ENCODE measurements at places on chromosomes 3 and 15.

- H3K27ac ChIP-seq, result no peak overlapping the region
- no peak overlapping the region for H3K4me3 ChIP-seq
- no peak for DNase-seq
- H3K36me3 ChIP-seq, result no peaks in the 10 kb centered on the region
- H3K27me3 ChIP-seq, result no peaks in the 10 kb centered on the region
Measured at GRCh38 chr3:174317005-174317404, 542.1 kb upstream of the NAALADL2 start.

DNA sequence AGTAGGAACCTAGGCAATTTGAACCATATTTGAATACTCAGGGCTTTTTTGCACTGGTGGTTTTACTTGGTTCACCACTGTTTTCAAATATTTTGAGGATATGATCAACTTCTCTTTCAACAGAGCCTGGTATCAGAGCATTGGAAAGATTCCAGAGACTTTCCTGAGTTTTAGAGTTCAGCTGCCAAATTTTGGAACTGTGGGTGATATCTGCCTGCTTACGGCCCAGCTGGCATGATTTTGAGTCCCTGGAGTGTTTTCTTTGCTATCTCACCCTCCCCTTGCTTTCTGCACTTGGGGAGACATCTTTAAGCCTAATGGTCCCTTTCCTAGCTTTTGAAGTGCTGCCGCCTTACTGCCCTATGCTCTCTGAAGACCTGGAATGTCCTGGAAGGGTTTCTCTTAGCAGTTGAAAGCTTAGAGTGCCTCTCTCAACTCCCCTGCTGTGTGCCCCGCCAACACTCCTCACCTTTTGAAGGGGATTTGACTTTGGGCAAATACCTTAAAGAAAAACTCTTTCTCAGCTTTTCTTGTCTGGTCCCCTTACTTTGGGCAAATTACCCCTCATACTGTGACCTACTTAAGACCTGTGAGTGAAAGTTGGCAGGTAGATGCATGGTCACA, 539.1 kb downstream of the MFSD1 start:
- no peaks in the 10 kb centered on the region for H3K4me1 ChIP-seq
- no peaks in the 10 kb centered on the region for H3K27me3 ChIP-seq
- H3K27ac ChIP-seq, result no peak overlapping the region
- no peaks in the 10 kb centered on the region for H3K36me3 ChIP-seq

GRCh38 chr15:82647045-82647834, at the start of gene CPEB1:
CPEB1 (minus strand) TSS chr15:82647363; CDS start chr15:82628459, 18,904 bp downstream.
- no peak for DNase-seq
- H3K27ac ChIP-seq, result peak within 1 kb of the TSS; percentile 51
- H3K27me3 ChIP-seq, result peaks cover 8% of the 10 kb centered on the region
- peak within 1 kb of the TSS; percentile 62 for H3K4me3 ChIP-seq

DNA sequence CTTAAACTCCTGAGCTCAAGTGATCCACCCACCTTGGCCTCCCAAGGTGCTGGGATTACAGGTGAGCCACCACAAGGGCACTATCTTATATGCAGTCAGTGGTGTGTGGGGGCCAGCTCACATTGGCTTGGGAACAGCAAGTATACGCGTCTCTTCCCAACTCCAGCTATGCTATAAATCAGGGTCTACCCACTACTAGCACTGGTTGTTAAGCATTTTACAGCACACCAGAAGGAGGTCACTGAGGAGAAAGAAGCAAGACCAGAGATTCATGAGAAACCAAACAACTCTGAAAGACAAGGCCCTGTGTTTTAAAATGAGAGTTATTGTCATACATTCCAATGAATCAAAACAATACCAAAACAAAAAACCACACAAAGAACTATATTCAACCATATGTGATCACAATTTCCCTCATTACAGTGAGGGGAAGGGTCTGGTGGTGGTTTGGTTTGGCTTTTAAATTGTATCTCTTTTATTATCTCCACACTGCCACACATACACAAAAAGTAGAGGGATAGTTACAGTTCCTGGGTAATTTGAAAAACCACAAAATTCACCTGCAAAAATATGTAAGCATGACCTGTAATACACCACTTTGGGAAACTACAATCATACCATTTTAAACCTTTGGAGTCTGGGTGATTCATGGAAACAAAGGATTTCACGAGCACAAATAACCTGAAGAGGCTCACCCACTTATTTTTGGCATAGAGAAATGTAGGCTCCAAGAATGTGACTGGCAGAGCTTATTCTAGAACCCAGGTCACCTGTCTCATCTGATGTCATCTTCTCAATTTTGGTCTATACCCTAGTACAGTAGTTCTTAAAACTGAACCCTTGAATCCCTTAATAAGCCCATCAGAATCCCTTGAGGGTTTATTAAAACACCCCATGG, 5.2 kb downstream of the MAGI1 start:
- no peaks in the 10 kb centered on the region for H3K4me1 ChIP-seq
- no peak overlapping the region for H3K27ac ChIP-seq
- no peaks in the 10 kb centered on the region for H3K27me3 ChIP-seq
- DNase-seq, result no peak

DNA sequence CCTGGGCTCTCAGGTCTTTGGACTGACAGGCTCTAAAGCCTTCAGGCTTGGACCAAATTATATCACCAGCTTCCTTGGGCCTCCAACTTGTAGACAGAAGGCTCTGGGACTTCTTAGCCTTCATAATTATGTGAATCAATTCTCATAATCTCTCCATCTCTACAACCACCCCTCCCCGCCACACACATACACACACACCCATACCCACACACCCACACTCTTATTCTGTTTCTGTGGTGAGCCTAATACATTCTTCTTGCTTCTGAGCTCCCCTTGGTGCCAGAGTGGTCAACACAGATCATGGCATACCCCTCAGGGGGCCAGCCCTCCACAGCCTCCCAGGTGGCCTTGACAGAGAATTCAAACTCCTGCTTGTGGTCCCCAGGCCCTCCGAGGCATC, 5.6 kb upstream of the NUP210 start:
- H3K36me3 ChIP-seq, result no peaks in the 10 kb centered on the region
- no peaks in the 10 kb centered on the region for H3K27me3 ChIP-seq
- H3K27ac ChIP-seq, result no peak overlapping the region
- no peak overlapping the region for H3K4me3 ChIP-seq
- H3K4me1 ChIP-seq, result no peaks in the 10 kb centered on the region

DNA sequence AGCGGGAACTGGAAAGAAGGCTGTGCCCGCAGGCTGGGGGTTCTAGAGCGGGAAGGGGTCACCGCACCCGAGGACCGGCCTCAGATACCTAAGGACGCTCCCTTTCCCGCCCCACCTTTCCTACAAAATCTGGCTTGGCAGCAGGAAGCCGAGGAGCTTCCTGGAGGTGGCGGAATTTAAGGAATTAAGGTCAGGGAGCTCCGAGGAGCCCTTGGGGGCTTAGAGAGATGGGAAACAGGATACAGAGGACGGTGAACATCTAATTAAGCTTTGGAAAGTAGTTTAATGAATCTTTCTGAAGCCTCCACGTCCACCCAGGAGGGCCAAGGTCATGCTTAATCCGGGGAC, 507 bp upstream of the AP3B2 start:
- no peaks in the 10 kb centered on the region for H3K36me3 ChIP-seq
- H3K4me1 ChIP-seq, result peaks cover 14% of the 10 kb centered on the region
- DNase-seq, result no peak
- no peak overlapping the region for H3K27ac ChIP-seq

DNA sequence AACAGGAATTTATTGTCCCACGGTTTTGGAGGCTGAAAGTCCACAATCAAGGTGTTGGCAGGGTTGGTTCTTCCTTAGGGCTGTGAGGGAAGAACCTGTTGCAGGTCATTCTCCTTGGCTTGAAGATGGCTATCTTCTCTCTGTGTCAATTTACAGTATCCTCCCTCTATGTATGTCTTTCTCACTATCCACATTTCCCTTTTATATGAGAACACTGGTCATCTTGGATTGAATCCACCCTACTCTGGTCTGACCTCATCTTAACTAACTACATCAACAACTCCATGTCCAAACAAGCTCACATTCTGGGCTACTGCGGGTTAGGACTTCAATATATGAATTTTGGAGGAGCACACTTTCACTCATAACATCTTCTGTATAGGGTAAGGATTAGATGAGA, 61.9 kb downstream of the CLDN1 start:
- no peaks in the 10 kb centered on the region for H3K27me3 ChIP-seq
- no peak overlapping the region for H3K27ac ChIP-seq
- no peaks in the 10 kb centered on the region for H3K36me3 ChIP-seq
- H3K4me3 ChIP-seq, result no peak overlapping the region
- no peaks in the 10 kb centered on the region for H3K4me1 ChIP-seq

GRCh38 chr15:42048080-42048820, 27.4 kb upstream of the PLA2G4E start:
- no peak overlapping the region for H3K27ac ChIP-seq
- no peak overlapping the region for H3K4me3 ChIP-seq
- no peak for DNase-seq
- peaks cover 19% of the 10 kb centered on the region for H3K4me1 ChIP-seq
- no peaks in the 10 kb centered on the region for H3K27me3 ChIP-seq

DNA sequence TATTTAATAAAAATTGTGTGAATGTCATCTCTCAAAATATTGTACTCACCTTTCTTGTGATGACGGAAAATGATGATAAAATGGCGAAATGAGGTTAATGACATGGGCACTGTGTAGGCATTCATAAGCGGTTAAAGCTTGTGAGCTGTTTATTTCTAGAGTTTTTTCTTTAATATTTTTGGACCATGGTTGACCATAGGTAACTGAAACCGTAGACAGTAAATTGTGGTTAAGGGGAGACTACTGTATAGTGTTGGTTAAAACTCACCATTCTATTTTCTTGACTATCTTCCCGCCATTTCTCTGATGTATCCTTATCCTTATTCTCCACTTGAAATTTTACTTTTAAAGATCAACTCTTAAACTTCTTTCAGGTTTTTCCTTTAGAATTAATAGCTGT, 14.5 kb downstream of the RNF111 start:
- H3K27me3 ChIP-seq, result no peaks in the 10 kb centered on the region
- no peak for DNase-seq
- no peaks in the 10 kb centered on the region for H3K4me1 ChIP-seq
- peaks cover 3% of the 10 kb centered on the region for H3K36me3 ChIP-seq
- no peak overlapping the region for H3K4me3 ChIP-seq

GRCh38 chr3:41001556-41001955, 197.7 kb upstream of the CTNNB1 start:
- H3K36me3 ChIP-seq, result no peaks in the 10 kb centered on the region
- no peaks in the 10 kb centered on the region for H3K27me3 ChIP-seq
- H3K4me3 ChIP-seq, result no peak overlapping the region
- peak overlapping the region; percentile 2 for H3K27ac ChIP-seq

- no peaks in the 10 kb centered on the region for H3K4me1 ChIP-seq
- no peak for DNase-seq
Measured at GRCh38 chr3:84077479-84077878, 881.3 kb upstream of the CADM2 start.

- DNase-seq, result no peak
- H3K4me3 ChIP-seq, result no peak overlapping the region
- no peaks in the 10 kb centered on the region for H3K4me1 ChIP-seq
Measured at GRCh38 chr3:162292409-162292808, 795.8 kb downstream of the OTOL1 start.

DNA sequence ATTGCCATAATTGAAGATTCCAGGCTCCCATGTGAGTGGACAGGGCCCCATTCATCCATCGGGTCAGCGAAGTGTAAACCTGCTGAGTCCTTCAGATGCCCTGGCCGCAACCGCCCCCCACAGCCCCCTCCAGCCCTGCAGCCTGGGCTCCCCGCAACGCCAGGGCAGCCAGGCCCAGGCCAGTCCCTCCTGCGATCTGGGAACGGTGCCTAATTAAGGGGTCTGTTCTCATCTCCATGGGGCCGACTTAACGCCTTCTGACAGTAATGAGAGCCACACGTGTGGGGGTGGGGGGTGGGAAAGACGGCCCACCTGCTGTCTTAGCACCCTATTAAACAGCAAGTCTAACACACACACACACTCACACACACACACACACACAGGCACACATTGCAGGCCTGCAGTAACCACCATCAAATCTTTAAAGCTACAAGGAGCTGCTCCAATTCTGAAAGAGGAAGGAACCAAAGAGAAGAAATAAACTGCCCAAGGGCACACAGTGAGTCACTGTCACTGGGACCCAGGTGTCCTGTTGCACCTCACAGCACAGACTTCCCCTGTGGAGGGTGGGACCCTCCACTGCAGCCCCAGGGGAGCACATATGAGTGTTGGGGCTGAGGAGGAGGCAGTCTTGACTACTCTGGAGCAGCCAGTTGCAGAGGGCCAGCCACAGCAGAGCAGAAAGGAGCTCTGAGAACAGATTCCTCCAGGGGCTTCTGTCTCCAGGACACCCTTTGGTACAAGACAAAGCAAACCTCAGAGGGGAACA, 31.8 kb upstream of the HES1 start:
- H3K4me1 ChIP-seq, result no peaks in the 10 kb centered on the region
- no peak overlapping the region for H3K27ac ChIP-seq
- no peaks in the 10 kb centered on the region for H3K36me3 ChIP-seq
- no peak overlapping the region for H3K4me3 ChIP-seq

- H3K27ac ChIP-seq, result no peak overlapping the region
- no peak for DNase-seq
- no peaks in the 10 kb centered on the region for H3K4me1 ChIP-seq
- H3K36me3 ChIP-seq, result no peaks in the 10 kb centered on the region
- H3K4me3 ChIP-seq, result no peak overlapping the region
Measured at GRCh38 chr15:81813215-81813614, 232.6 kb downstream of the MEX3B start.

DNA sequence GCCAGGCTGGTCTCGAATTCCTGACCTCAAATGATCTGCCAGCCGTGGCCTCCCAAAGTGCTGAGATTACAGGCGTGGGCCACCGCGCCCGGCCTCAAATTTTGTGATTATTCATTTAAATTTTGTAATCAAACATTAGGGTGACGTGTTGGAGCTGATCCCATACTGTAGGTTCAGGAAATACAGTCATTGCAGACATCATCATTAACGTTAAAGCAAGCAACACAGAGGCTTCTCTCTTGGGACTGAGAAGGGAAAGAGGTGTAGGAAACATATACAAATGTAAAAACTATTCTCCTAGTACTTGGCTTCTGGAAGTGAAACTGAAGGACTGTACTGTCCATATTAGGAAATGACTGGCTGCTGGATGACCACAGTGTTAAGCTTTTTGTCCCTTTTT, 11.1 kb upstream of the ARID3B start:
- no peaks in the 10 kb centered on the region for H3K36me3 ChIP-seq
- no peak overlapping the region for H3K27ac ChIP-seq
- H3K4me3 ChIP-seq, result no peak overlapping the region
- DNase-seq, result no peak
- no peaks in the 10 kb centered on the region for H3K4me1 ChIP-seq
- H3K27me3 ChIP-seq, result no peaks in the 10 kb centered on the region

DNA sequence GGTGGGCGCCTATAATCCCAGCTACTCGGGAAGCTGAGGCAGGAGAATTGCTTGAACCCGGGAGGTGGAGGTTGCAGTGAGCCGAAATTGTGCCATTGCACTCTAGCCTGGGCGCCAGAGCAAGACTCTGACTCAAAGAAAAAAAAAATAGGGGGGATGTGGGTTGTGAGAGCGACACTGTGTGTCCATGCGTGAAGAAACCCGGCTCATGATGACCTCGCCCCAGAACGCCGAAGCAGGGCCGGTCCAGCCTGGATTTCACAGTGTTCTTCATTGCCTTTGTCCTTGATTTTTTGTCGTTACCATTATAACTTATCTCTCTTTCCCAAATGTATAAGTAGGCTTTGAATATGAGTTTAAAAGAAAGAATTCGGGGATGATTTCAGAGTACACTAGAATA, 128.7 kb downstream of the PGPEP1L start:
- no peaks in the 10 kb centered on the region for H3K27me3 ChIP-seq
- no peaks in the 10 kb centered on the region for H3K4me1 ChIP-seq
- DNase-seq, result no peak
- H3K36me3 ChIP-seq, result no peaks in the 10 kb centered on the region

GRCh38 chr3:50605901-50606326, 5.7 kb downstream of the CISH start:
- peak overlapping the region; percentile 70 for H3K27ac ChIP-seq
- DNase-seq, result no peak
- no peaks in the 10 kb centered on the region for H3K27me3 ChIP-seq
- H3K4me3 ChIP-seq, result no peak overlapping the region

Measured in right atrium auricular region (tissue), 2 donors.